ENCODE measurements at places on chromosomes 11 and 22.
A peak's percentile ranks its signal among the peaks of the same experiment; 100 is the strongest.

GRCh38 chr11:5691964-5692361, 2.4 kb downstream of the TRIM22 start:
- DNase-seq: no peak

- DNase-seq: no peak
Measured at GRCh38 chr22:19884954-19885751, 30.5 kb upstream of the GNB1L start.

DNA sequence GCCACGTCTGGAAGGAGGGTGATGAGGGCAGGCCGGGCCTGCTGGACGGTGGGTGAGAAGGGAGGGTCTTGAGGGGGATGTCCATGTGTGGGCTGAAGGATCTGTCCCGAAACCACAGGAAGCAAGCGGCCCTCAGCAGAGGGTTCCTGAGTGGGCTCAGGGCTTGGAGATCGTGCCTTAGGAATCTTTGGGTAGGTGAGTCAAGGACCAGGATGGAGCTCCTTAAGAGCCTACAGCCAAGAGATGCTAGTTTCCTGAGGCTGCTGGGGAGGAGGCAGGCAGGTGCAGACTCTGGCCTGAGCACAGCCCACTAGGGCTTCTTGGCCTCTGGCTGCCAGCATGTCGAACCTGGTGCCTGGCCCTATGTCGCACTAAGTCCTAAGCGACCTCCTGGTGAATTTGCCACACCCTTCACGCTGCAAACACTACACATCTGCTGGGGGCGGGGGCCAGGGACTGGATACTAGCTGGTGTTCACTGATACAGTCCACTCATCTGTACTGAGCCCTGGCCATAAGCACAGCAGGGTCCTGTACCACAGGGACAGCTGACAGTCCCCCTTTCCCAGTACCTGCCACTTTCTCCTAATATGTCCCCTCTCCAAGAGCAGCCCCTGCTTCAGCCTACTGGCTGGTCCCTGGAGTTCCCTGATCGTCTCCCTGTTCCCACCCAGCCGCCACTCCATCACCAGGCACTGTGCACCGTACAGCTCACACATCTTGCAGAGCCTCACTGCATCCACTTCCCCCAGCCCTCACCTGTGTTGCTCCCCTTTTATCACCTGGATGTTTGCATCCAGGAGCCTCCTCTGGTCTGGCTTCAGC, 19.5 kb downstream of the GNAZ start:
- no peak for DNase-seq

DNA sequence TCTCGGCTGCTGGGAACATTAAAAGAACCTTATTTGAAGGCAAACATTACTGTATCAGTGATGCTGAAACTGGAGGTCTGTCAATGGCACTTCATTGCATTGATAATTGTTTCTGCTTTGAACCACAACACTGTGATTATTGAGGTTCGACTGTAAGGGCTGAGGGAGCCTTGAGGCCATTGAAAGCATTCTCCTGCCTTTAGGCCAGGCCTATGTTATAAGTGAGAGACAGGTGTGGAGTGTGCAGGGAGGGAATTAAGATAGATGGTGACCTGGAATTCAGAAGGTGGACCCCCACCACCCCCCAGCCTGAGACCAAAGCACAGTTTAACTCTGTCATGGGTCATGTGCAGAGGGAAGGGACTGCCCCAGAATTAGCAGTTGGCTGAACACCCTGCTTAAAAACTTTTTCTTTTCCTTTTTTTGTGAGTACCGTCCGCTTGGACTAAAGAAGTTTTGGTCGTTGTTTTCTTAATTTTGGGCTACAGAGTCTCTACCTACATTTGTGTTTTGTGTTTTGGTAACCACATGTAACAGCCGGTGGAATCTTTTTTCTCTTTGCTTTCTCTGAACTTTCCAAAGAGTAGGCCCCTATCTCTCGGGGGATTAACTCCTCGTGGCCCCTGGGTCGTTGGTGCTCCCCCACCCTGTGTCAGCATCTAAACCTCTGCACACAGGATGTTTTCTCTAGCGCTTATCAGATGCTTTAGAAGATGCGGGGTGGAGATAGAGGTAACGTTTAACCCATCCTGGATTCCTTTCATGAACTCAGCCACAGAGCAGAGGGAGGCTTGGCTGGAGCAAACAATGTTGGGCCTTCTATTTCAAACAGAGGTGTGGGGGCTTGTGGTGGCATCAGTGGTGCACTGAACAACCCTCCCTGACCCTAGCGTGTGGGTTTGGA, 43.7 kb downstream of the ZBTB16 start:
- no peak for DNase-seq

DNA sequence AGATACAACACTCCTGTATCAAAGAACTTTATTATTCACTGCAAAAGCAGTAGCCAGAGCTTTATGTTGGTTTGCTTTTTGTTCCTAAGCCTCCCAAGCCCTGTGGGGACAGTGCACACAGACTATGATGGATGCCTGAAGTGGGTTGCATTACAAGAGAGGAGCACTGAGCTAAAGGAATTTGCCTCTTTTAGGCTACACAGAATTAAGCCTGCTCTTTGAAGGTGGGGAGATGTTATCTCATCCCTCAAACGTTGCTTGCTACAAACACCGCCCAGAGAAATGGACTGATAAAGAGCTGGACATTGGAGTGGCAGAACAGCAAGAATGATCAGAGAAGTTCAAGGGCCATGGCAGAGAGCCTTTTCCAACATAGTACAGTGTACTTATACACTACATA, 2.5 kb upstream of the POGLUT3 start:
- DNase-seq: no peak

DNA sequence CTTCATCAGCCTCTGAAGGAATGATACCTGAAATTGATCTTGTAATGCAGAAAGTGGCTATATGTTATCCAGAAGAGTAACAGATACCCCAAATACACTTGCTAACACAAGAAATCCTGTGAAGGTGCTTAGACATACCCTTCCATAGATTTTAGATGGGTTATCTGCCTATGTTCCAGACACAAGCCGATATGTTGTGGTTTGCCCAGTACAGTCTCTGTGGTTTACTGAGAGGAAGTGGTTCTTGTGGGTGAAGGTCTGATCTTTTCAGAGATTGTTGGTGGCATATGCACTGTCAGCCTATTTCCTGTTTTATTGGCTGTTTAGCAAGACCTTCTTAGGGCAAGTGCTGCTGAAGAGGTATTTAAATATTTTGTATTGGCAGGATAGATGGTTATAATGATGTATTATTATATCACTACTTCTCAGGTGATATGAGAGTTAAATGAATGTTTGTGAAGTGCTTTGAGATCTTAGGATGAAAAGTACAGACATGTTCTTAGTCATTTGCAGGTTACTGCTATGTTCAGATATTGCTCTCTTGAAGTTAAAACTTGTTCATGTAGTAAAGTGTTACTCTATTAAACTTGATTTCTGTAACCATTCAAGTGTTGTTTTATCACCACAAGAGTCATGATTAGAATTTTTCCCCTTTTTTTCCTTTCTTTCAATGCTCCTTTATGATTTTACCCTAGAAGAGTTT, 8.2 kb downstream of the ARHGEF12 start:
- DNase-seq: peak; percentile 76

DNA sequence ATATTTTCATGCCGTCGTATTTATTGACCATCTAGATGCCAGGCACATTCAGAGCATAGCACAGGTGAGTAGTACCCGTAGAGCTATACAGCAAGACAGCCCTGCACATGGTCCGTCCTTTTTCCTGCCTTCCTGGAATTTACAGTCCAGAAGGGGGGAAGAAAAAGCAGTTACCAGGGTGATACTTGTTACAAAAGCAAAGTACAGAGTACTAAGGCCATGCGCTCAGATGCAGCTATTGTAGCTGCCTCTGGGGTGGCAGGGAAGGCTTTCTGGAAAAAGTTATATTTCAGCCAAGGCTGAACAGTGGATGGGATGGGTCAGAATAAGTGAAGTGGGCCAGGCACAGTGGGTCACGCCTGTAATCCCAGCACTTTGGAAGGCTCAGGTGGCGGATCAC, 36.2 kb downstream of the JHY start:
- DNase-seq: no peak

GRCh38 chr22:20399866-20400605, 6.1 kb downstream of the ZNF74 start:
- no peak for DNase-seq

DNA sequence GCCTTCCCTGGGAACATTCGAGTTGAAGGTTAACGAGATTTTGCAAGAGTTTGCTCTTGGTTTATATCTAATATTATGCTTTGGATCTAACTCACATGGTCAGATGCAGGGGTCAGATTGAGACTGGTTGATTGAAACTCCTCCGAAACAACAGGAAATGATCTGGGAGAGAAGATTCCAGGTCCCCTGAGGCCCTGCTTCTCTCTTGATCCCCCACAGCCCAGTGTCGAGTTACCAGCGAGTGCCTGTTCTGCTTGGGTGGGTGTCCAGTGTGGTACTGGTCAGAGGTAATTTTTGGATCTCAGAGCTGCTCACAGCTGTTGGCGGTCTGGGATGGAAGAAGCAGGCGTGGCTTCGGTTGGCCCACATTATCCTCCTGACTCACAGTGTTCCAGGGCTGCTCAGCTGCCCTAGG, 9.2 kb downstream of the FBLN1 start:
- no peak for DNase-seq

DNA sequence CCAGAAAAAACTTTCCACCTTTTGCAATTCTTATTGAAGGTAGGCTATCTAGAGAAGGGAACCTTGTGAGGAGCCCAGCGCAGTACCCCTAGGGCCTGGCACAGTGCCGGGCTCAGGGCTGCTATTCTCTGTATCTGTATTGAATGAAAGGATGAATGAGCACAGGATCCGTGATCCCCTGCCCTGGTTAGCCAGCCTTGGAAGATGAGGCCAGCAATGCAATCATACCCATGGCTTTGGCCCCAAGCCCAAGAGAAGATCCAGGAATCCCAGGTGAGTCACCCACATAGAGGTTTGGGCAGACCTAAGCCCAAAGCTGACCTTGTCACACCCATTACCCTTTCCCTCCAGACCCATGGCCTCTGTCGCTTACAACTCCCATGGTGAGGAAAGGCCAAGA, 92.5 kb upstream of the CD82 start:
- DNase-seq: no peak

DNA sequence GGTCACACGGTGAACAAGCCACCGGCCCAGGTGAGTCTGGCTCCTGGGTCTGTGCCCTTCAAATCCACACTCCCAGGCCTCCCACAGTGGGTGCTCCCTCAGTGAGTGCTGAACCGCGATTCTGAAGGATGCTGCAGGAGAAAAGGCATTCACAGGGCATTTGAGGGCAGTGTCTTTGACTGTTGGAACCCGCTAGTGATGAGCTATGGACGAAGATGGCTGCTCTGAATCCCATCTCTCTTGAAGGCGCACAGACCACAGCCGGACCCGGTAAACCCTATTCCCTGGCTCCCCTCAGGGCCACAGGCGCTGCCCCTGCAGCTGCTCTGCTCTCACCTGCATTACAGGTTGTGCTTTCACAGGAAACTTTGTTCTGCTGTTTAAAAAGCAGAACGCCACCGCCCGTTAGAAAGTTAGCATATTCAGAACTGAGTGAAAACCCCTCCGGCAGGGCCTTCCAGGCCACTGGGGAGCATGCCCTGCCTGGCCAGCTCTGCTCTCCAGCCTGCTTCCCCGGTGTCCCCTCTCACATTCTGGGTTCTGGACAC, 3.2 kb downstream of the LRRC32 start:
- DNase-seq: no peak

DNA sequence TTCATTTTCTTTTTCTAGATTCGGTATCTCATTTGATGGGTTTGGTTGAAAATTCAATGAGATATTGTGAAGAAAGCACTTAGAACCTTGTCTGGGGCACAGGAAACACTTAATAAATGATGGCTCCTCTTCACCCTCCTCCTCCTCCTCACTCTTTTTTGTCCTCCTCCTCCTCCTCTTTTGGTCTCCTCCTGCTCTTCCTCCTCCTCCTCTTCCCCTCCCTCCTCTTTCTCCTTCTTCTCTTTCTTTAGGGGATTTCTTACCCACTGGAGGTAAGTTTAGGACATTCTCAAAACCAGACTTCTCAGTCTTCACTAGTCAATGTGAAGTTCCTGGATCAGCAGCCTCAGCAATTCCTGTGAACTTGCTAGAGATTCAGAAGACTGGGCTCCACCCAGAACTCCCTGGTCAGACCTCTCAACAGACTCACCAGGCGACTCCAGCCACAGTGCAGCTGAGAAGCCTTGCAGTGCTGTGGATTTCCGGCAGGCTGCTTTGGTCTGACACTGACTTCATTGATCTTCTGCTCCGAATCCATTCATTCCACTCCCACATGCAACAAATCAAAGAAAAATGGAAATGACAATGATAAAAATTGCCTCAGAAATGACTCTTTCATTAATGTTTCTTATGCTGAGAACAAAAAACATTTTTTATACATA, 368.6 kb upstream of the B3GAT1 start:
- DNase-seq: no peak

GRCh38 chr11:9399466-9399865, 15.0 kb downstream of the IPO7 start:
- DNase-seq: no peak

- DNase-seq: no peak
Measured at GRCh38 chr11:117547195-117547850, 219.7 kb downstream of the CEP164 start.

- no peak for DNase-seq
Measured at GRCh38 chr11:99918761-99919160, 768.3 kb upstream of the ARHGAP42 start.

DNA sequence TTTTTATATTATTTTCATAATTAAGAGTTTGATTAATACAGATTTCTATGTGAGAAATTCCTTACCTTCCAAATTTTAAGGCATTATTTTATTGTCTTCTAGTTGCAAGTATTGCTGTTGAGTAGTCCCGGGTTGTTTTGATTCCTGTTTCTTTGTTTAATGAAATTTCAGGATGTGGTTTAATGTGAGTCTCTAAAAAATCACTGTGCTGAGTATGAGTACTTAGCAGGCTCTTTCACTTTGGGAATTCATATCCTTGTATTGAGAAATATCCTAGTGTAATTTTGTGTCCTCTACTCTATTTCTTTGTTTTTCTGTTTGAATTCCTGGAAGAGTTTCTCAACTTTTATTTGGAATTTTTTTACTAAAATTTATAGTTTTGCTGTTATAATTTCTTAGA, 113.2 kb downstream of the TMEM135 start:
- DNase-seq: no peak

GRCh38 chr11:118238421-118238820, 13.6 kb upstream of the JAML start:
- DNase-seq: no peak

- no peak for DNase-seq
Measured at GRCh38 chr22:45709866-45710265, 38.2 kb downstream of the ATXN10 start.

DNA sequence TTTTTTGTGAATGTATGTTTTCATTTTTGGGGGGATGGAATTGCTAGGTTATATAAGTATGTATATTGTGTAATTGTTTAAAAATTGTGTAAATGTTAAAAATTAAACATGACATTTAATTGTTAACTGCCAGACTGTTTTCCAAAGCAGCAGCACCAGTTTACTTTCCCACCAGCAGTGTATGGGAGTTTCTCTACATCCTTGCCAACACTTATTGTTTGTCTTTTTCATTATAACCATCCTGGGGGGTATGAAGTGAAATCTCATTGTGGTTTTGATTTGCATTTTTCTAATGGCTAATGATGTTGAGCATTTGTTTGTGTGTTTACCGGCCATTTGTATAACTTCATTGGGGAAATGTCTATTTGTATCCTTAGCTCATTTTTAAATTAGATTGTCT, 31.7 kb upstream of the RRAS2 start:
- no peak for DNase-seq
